ENCODE measurements at places on chromosomes 7 and 10. TPM values are rescaled to one million over a fixed set of nuclear protein-coding genes. Genes with fewer than 3 reads are reported as not detected.

- no peak for DNase-seq
Measured at GRCh38 chr7:7920056-7920455, 48.5 kb upstream of the GLCCI1 start.

DNA sequence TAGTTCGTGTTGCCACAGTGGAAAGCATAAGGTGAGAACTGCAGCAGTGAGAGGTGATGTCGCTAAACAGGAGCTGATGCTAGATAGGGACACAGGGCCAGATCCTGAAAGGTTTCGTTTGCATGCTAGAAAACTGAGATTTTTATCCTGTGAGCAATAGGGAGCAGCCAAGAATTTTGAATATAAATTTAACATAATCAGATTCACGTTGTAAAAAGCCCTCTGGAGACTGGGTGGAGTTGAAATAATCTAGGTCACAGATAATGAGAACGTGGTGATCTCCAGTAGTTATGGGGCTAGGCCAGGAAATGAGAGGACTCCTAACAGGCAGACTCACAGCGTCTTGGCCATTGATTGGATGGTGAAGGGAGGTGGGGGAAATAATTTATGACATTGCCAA is 92.1 kb upstream of the IMMP2L start:
- DNase-seq, result no peak

DNA sequence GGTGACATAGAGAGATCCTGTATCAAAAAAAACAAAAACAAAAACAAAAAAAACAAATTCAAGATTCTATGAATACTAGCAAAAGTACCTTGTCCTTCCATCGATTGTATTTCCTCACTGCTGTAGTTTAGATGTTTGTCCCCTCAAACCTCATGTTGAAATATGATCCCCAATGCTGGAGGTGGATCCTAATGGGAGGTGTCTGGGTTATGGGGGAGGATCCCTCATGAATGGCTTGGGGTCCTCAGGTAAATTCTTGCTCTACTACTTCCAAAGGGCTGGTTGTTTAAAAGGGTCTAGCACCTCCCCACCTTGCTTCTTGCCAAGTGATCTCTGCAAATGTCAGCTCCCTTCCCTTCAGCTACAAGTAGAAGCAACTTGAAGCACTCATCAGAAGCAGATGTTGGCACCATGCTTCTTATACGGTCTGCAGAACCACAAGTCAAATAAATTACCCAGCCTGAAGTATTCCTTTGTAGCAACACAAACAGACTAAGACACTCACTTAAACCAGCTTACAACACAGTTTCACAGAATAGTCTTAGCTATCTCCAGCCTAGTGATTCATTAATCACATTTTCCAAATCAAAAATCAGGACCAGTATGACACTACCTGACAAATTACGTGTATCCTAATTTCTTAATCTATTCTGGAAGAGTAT is 20.7 kb downstream of the ABI1 start:
- DNase-seq, result no peak

DNA sequence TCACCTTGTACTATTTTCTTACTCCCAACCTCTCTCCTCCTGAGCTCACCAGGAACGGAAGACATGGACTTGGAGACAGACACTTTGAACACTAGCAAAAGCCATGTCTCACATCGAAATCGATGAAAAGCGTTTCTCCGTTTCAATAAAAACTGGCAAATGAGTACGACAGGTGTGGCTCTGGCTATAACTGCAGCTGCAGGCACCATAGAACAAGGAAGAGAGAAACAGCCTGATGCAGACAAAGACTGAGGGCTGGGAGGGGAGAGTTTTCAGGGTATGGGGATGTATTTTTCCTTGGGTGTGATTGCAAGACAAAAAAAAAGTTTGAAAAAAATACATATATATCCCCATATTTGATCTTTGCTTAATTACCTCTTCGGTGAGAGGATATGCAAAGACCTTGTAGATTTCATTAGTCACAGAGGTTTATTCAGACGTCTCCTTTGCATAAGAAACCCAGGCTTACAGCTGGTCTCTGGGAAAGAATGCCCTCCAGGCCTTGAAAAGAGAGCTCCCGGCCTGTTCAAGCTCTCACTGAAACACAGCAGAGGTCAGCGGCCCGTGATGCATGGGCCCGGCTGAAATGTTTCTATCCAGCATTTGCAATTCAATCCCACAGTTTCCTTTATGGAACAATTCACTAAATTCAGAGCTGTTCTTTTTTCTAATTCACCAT is 63.1 kb downstream of the TLL2 start:
- DNase-seq, result no peak

- DNase-seq, result no peak
Measured at GRCh38 chr10:110836706-110837105, 35.0 kb upstream of the PDCD4 start.

DNA sequence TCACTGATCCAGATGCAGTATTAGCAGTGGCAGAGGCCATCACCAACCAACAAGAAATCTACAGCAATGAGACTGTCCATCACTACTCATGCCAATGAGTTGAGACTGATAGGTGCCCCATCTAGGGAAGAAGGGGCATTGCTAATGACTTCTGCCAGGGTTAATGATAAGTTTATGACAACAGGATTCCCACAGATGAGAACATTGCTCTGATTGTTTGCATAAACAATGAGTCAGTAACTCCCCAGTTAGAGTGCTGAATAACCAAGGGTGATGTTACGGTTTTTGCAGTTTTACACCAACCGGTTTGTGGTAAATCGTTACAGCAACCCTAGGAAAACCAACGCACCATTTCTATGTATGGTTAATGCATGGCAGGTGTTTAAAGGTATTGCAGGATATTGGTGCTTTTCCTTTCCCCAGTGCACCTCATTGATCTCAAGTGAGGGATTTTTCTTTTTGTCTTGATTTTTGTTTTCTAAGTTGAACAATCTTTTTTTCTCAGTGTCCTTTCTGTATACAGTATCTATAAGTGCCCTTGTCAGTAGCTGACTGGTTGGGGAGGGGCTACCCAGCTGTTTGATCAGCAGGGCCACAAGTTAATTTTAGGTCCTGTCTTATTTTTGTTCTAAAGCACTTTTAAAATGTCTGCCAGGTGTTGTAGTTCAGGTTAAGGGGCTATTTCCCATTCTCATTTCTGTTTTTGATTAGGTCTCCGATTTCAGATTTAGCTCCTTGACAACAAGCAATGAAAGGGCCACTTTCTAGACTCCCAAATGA is 3.9 kb upstream of the CSGALNACT2 start:
- DNase-seq, result no peak

NKX6-2 gene
- total RNA-seq, result not detected

- no peak for DNase-seq
Measured at GRCh38 chr7:87206361-87206760, 13.2 kb downstream of the TMEM243 start.

DNA sequence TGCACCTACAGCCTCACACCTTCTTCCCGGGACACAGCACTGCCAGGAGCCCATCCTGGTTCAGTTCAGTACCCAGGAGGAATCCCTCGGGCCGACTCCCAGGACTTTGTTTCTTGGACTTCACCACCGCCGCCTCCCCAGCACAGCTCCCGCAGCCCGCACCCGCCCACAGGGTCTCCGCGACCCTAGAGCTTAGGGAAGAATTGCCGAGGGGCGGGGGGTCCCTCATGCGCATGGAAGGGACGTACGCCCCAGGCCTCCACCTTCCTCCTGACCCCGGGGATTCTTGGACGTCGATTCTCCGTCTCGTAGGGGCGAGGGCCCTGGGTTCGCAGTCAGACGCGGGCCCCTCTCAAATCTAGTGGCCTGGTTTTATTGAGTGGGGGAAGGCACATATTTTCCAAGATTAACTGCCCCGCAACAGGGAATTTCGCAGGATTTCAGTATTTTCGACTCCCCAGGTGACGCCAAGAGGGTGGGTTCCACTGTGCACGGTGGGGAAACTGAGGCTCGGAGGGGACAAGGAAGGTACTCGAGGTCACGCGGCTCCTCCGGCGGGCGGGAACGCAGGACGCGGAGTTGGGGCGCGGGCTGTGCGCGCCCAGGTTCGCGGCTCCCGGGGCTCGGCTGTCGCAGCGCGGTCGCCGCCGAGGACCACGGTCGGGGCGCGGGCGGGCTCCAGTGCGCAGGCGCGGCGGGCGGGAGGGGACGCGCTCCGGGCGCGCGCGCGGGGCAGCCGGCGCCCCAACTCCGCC is at the start of gene ADCY1:
Gene ADCY1 (plus strand): TSS at position 708 of the 755 bp plus-strand sequence. CDS start 176 bp downstream, outside the sequence.
- DNase-seq, result peak; percentile 52

FOXI2 gene
- not detected for total RNA-seq

SYNPO2L gene
- total RNA-seq, result not detected

DNA sequence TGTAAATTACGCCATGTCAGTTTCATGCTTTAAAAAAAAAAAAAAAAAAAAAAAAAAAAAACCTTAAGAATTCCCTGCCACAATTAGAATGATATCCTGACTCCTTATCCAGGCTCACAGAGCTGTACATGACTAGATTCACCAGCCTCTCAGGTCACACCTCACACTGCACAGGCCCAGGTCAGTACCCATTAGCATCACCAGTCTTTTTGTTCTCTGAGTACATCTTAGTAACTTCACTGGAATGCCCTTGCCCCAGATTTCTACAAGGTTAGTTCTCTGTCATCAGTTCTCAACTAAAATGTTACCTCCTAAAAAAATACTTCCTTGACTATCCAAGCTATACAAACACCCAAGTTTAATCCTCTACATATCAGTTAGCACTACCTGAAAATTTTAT is 211.0 kb downstream of the LRRN3 start:
- no peak for DNase-seq
